ENCODE measurements at places on chromosomes 5 and 9.

- DNase-seq: no peak
These were observed 64.6 kb downstream of the IL31RA start for GRCh38 chr5:55915783-55916182.

GRCh38 chr5:116090302-116090701, 5.5 kb downstream of the COMMD10 start:
- no peak for DNase-seq

DNA sequence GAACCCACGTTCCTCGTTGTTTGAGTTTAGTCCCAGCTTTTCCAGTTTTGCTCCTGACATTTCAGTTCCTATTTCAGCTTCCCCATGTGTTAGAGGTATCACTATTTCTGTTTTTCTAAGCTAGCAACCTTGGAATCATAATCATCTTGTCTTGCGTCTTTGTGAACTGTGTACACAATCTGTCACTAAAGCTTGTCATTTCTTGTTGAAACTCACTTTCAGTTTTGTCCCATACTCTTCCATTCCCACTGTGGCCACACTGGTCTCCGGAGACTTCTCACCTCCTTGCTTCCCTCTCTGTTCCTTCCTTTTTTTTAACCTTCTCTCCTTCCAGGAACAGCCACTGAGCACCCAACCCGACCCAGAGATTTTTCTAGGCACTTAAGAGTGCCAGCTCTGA, 36.9 kb downstream of the TGFBR1 start:
- no peak for DNase-seq

DNA sequence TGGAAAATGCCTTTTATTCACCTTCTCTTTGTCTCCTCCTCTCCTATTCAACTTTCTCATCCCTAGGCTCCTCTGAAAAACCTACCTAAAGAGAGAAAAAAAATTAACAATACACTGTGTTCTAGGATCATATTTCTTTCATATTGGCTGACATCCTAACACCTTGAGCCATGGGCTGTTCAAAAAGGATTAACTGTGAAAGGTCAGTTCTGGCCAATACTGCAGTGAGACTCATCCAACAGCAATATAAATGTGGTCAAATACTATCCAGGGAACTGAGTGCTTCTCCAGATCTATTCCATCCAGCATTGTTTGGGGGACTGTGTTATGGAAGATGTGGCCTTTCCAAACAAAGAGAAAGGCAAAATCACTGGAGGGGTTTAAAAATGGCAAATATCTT, 131.1 kb upstream of the MOCS2 start:
- DNase-seq: no peak

DNA sequence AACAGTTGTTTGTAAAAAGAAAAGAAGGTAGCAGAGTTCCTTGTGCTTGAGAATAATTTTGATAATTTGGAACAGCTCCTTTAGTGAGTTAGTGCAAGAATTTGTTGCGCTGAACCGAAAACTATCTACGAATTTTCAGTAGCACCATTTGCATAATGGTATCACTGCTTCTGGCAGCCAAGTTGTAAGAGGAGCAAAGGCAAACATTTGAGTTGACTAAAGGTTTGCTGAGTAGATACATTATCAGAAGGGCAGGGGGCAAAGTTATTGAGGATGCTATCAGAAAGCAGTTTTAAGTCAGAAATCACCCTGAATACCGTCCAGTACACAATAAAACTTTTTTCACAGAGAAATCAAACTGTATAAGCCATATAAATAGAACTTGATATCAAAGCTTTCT, 181.5 kb upstream of the MOCS2 start:
- no peak for DNase-seq

GRCh38 chr5:44945743-44946142, 137.0 kb downstream of the MRPS30 start:
- no peak for DNase-seq

DNA sequence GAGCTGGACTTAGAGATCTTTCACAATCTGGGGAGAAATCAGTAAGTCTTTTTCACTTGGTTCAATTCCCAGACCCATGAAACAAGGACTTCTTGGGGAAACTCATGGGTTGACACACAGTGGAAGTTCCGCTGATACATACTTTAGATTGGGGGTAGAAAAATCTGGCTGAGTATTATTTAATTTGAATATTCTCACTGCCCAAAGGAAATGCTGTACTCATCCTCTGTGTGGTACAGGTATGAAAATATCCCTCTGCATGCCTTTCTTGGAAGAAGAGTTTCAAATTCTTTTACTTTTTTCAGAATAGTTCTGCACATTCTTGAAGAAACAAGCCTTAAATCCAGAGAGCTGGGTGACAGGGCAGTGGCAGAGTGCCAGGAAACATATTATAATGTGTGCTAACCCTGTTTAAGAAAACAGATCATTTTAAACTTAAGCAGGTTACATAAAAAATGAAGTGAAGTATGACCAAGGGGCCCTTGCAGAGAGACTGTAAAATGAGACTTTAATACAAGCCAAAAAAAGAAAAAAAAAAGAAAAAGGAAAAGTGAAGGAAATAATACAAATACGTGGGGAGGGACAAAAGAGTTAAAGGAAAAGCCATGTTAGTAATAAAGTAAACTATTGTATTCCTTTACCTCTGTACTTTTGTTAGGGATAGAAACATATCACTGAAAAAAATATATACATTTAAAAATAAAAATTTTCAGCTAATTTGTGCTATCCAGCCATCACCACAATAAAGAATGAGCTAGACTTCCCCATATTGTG, 173.4 kb upstream of the NR3C1 start:
- no peak for DNase-seq

DNA sequence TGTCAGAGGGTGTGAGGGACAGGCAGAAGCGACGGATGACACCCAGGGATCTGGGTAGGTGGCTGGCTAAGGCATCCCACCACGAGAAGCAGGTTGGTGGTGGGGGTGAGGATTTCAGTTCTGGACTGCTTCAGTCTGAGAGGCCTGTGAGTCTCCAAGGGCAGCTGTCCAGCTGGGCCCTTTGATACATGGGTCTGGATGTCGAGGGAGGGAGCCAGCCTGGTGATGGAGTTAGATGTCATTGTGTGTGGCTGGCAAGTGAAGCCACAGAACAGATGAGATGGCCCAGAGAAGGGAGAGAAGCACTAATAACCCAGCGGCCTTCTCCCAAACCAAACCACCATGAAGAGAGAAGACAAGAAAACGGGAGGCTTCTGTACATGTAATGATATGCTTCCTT, 11.1 kb downstream of the MED27 start:
- no peak for DNase-seq

- peak; percentile 52 for DNase-seq
These were observed 1.3 kb downstream of the GADD45G start for GRCh38 chr9:89606049-89606623.

- DNase-seq: no peak
These were observed 8.6 kb upstream of the MUSK start for GRCh38 chr9:110659891-110660541.

GRCh38 chr5:14068136-14068535, 75.0 kb upstream of the TRIO start:
- no peak for DNase-seq

DNA sequence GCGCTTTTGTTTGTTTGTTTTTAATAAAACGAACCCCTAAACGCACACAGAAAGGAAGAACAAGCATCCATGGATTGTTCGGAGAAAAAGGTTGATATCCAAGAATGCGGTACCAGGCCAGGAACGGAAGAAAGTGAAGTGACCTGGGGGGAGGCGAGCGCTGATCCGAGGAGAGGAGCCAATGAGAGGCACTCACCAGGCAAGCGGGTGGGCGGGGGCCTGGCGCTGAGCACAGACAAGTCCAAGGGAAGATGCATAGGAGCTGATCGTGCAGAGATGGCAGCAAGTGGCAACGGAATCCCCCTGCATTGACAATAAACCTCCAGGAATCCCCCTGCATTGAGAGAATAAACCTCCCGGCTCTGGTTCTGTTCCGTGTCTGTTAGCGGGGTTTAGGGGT, 8.4 kb downstream of the OBP2B start:
- no peak for DNase-seq

DNA sequence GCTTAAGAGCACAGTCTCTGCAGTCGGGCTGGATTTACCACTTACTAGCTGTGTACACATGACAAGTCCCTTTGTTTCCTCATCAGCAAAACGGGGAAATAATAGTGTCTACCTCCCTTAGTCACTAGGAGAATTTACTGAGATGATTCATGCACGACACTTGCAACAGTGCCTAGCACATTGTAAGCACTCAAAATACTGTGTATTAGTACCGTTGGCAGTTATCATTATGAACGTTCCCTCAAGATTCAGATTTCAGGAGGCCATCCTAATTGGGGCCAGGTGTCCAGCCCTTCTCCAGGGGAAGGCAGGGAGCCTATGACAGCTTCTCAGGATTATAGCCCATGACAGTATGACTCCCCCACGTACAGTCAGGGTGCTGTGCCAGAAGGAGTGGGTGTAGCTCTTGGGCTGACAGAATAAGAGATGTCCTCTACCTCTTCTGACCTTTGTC, 164.3 kb downstream of the DOCK2 start:
- DNase-seq: no peak

DNA sequence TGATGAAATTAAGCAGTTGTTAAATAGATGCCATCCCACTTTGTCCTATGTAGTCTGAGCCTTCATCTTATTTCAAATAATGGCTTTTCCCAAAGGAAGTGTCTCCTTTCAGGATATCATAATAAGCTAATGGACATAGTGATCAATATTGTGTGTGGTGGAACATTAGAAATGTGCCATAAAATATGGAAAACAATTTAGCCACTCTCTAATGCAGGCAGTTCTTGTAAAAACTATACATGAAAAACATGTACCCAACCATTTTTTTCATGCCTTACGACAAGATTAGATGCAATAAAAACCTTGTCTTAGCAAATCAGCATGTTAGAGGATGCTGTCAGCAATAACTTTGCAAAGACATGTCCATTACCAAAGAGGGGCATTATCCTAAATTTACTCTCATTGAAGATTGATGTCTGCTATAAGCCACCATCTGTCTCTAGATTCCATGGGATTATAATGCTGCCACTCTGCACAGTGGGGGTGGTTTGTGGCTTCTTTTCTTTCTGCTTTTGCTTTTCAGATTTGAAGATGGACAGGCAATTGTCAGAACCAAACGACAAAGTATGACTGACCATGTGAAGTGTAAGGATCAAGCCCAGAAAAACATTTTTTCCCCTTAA, 724.0 kb upstream of the ZNF608 start:
- no peak for DNase-seq

DNA sequence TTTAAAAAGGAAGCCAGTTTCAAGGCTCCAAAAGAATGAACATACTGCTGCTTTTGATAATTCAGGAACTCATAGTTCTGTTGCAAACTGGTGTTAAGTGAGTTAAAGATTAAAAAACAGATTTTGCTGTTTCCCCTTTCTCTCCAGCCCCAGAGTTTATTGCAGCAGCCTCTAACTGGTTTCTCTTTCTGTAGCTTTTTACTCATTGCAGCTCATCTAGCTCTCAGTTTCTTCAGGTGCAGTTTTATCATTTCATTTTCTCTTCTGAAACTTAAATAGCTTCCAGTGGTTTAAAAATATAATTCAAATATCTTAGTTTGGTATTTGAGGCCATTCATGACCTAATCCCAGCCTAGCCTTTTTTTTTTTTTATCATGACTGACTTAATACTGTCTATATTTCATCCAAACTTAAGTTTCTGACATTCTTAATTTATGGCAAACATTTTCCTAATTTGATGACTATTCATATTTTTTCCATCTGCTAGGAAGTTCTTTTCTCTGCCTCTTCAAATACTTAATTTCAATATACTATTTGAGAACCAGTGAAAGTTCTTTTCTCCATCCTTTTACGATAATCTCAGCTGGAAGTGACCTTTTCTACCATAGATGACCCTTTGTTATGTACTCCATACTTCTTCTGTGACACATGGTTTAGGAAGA, 252.7 kb upstream of the GRIA1 start:
- DNase-seq: no peak

- no peak for DNase-seq
These were observed 305.7 kb downstream of the ENC1 start for GRCh38 chr5:74334762-74335384.

GRCh38 chr5:176663566-176663965, 16.3 kb downstream of the TSPAN17 start:
- no peak for DNase-seq

GRCh38 chr9:13705918-13706317, 426.4 kb upstream of the MPDZ start:
- DNase-seq: no peak

GRCh38 chr9:5375091-5375490, 35.4 kb upstream of the RLN1 start:
- peak; percentile 59 for DNase-seq

- no peak for DNase-seq
These were observed 30.9 kb upstream of the BARHL1 start for GRCh38 chr9:132551556-132551955.

DNA sequence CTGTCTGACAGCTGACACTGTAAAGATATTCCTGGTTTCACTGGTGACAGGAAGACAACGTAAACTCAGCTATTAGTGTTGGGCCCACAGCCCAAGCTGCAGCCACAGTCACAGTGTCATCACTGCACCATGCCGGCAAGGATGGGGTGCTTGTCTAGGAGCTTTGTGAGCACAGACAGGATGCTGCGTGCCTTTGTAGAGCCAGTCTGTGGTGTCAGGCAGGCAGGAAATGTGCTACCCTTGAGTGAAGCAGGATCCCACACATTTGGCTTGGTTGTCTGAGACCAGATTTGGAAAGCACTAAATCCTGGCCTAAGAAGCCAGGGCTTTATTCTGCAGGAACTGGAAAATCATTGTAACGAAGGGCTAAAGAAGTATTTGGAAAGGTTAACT, 121.6 kb upstream of the ADAMTS16 start:
- no peak for DNase-seq

DNA sequence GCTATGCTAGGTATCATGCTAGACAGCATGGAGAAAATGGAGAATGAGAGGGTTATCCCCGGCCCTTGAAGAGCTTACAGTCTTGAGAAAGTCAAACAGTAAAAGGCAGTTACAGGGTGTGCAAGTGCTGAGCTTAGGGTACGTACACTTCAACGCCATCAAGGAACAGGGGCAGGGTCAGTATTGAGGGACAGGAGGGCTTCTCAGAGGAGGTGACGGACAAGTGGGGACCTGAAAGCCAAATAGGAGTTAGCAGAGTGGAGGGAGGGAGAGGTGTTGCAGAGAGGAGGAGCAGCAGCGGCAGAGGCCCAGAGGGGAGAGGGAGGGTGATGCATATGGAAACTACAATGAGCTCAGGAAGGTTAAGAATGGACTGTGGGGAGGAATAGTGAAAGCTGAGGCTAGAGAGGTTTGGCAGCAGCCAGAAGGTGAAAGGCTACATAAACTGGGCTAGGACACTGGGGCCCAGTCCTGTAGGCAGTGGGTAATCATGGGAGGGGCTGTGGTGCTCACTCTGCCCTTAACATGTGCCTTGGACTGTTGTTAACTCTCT, 88.0 kb downstream of the NRG2 start:
- no peak for DNase-seq

DNA sequence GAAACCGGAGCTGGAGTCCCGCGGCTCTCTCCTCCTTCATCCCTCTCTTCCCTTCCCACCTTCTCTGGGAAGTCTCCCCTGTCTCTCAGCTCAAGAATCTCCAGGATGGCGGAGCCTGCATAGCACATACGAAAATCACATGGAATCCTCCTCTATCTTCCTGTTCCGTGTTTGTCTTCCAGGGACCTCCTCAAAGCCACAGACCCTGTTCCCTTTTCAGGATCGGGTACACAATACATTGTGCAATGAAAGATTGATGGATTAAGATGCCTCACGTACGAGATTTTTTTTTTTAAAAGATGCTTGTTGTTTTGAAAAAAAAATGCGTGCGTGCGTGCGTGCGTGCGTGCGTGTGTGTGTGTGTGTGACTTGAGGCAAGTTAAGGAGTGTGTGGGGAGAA, 46.6 kb upstream of the OLFM1 start:
- no peak for DNase-seq
